ENCODE measurements at places on chromosomes 12 and 14.

- DNase-seq: no peak
These were observed 9.3 kb downstream of the RILPL2 start for GRCh38 chr12:123427036-123427769.

DNA sequence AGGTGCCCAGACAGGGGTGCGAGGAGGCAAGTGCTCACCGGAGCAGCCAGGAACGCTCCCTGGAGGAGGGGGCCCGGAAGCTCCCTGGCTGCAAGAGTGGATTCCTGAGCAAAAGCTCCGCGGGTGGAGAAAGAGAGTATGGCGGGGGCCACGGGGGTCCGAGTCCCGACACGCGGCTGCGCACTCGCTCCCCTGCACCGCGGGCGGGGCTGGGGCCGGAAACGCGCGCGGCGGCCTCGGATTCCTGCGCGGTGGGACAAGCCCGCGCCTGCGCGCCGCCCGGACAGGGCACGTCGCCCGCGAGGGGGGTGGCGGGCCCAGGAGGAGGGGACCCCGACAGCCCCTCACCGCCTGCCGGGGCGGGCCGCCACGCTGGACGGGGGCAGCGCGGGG lies 27.8 kb upstream of the GPR132 start:
- DNase-seq: peak; percentile 82

DNA sequence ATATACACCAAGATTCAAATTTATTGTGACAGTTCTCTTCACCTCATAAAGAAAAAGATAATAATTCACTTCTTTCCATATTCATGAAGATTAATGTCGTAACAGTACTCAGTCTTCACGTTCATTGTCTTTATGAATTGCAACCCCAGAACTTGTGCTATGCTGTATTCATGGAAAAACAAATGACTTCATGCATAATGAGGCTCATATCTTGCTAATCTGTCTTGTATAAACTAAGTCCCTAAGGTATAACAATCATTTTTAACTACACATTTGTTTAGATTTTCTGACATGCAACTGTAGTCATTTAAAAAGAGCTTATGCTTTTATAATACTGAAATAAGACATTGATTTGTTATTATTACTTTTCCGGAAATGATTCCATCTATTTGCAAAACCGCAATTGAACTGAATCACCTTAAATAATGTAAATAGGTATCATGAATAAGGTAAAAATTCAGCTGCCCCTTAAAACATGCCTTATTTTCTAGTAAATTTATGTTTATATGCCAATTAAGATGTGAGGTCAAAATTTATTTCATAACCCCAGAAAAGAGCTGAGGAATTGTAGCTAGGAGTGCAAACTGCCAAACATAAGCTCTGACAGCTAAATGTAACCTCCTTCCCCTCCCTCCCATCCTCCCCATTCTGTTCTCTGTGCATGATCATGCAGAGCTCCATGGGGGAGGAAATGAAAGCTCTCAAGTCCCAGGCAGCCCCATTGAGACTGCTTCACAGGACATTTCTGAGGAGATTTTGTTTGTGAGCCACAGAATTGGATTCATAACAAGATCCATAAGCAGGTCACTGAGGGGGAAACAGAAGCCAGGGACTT lies 301.6 kb downstream of the ATP23 start:
- DNase-seq: no peak

DNA sequence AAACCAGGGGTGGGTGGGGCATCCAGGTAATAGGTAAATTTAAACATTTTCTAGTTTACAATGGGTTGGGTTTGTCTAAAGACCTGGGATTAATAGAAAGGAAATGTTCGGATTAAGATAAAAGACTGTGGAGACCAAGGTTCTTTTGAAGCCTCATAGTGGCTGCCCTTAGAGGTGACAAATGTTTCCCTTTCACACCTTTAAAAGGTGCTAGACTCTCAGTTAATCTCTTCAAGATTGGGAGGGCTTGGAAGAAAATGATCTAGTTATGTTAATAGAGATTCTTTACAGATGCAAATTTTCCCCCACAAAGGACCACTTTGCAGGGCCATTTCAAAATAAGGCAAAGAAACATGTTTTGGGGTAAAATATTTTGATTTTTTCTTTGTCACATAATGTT lies 39.0 kb downstream of the TMTC2 start:
- no peak for DNase-seq

- DNase-seq: no peak
These were observed 95.4 kb downstream of the CCER1 start for GRCh38 chr12:90859591-90859990.

DNA sequence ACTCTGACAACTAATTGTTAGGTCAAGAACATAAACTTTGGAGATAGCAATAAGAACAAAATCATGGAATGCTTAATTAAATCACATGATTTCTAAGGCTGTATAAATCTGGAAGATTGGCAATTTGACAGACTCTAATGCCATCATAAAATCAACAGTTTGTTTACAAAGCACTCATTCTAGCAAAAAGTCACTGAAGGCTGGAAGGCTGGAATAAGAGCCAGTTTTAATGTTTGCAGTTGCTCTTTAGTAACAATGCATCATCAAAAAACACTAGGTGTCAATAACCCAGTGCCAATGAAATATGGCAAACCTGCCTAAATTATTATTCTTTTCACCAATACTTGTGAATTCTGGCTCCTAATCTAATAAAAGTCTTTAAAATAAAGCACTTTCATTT lies 65.0 kb downstream of the NUMB start:
- DNase-seq: no peak

- no peak for DNase-seq
These were observed 36.6 kb upstream of the PIK3C2G start for GRCh38 chr12:18224745-18225144.

GRCh38 chr14:75068294-75069120 lies 934 bp upstream of the ZC2HC1C start:
- no peak for DNase-seq

GRCh38 chr12:15152868-15153267 lies 68.3 kb downstream of the RERG start:
- no peak for DNase-seq

- no peak for DNase-seq
These were observed 7.3 kb upstream of the RIN3 start for GRCh38 chr14:92506231-92506630.

Measured in cardiac septum (tissue), 1 donor.